ENCODE measurements at places on chromosomes 16 and 17. TPM values are rescaled to one million over a fixed set of nuclear protein-coding genes. Genes with fewer than 3 reads are reported as not detected.

- DNase-seq = no peak
Observed at GRCh38 chr17:34606763-34607162, 27.4 kb downstream of the TMEM132E start.

- no peak for DNase-seq
Observed at GRCh38 chr16:55325080-55325447, 1.1 kb downstream of the IRX6 start.

DNA sequence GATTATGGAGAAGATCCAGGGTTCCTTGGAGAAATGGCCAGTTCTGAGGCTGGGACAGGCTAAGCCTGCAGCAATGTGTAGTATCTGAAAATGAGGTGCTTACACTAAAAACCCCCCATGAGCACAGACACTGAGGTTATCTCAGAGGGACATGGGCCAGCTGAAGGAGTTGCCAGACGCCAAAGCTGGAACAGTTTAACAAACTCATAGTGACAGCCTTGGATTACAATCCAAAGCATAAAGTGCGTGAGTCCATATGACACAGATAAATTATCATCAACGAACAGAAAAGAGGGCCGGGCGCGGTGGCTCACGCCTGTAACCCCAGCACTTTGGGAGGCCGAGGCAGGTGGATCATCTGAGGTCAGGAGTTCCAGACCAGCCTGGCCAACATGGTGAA, 11.2 kb upstream of the CAPN15 start:
- no peak for DNase-seq

GRCh38 chr17:13044572-13045065, 26.8 kb upstream of the ELAC2 start:
- no peak for DNase-seq

GRCh38 chr16:25023556-25023955, 8.4 kb upstream of the ARHGAP17 start:
- no peak for DNase-seq

The TM4SF5 gene
- polyA plus RNA-seq = 1.1 TPM

The TOP2A gene
- 259 TPM for polyA plus RNA-seq

The NEK8 gene
- 11.2 TPM for polyA plus RNA-seq

The TPSD1 gene
- polyA plus RNA-seq = not detected

The ITGA2B gene
- polyA plus RNA-seq = 4.4 TPM

All from left kidney (tissue), 8 donors.